ENCODE measurements at places on chromosomes 1 and 21.

GRCh38 chr1:115461526-115461925 lies 123.5 kb upstream of the NGF start:
- DNase-seq, result no peak

- DNase-seq, result no peak
Observed at GRCh38 chr1:221025501-221025900, 146.3 kb downstream of the HLX start.

DNA sequence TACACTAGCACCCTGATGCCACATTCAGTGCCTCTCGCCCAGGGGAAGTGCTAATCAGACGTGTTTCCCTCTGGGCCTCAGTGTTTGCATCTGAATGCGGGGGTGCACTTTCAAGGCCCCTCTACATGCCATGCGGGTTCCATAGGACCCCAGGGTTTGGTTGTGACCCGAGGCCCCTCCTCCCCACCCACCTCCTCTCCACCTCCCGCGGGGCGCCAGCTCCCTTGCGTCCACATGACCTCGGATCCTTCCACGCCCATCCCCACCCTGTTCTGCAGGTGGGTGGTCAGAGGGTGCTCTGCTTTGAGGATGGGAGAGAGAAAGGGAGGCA lies 5.1 kb upstream of the RUNX3 start:
- no peak for DNase-seq

DNA sequence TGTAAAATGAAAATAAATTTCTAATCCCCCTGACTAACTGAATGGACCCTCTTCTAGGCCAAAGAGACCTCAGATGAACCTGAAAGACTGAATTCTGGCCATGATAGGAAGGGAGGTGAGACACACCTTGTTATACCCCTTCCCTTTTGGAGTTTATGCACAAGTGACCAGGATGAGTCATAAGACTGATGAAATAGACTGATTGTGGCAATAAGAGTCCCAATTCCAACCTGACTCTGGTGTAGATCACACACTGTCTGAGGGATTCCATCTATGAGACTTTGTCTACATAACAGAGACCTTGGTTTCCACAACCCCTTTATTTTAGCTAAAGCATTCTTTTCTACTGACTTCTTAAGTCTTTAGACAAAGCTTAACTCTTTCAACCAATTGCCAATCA lies 13.5 kb upstream of the OR2G2 start:
- DNase-seq, result no peak

DNA sequence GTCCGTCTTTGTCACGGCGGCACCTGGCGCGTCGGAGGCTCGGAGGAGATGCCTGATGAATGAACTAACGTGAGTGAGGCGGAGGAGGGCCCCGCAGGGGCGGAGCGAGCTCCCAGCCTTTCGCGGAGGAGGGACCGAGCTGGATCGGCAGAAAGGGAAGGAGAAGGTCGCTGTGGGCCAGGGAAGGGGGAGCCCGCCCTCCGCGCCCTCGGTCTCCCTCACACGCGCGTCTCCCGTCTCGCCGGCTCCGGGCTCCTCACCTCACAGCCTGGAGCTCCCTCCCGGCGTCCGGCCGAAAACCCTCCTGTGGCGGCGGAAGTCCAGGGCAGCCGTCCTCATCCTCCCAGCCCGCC lies 519 bp downstream of the ZNF496 start:
- peak; percentile 35 for DNase-seq

- no peak for DNase-seq
Observed at GRCh38 chr1:116674751-116675150, 7.2 kb upstream of the IGSF3 start.

GRCh38 chr1:213051881-213052202 lies 801 bp downstream of the RPS6KC1 start:
- DNase-seq, result no peak

DNA sequence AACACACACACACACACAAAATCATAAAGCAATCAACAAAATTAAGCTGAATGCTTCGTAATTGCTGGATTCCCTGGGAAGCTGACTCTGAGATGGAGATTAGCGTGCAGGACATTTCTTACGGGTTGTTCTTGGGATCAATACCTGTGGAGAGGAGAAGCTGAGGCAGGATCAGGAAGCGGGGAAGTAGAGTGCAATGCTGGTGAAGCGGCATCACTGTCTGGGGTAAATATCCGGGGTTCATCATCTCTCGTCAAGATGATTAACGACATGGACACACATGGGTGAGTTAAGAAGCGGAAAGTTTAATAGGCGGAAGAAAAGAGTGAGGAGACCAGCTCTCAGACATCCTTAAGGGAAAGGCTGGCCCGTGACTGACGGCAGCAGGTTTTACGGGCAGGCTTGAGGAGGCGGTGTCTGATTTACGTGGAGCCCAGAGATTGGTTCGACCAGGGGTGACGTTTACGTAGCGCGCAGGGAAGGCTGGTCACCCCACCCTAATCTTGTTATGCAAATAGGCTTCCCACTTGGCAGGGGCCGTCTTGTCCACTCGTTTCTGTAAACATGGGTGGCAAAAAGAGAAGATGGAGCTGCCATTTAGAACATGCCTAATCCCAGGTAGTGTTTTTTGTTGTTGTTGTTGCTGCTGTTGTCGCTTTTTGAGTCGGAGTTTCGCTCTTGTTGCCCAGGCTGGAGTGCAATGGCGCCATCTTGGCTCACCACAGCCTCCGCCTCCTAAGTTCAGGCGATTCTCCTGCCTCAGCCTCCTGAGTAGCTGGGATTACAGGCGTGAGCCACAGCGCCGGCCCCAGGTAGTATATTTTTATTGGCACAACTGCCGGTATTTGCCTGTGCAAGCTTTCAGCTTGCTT lies 135.6 kb upstream of the KCNJ15 start:
- DNase-seq, result no peak

- DNase-seq, result peak; percentile 6
Observed at GRCh38 chr1:36542962-36543515, 60.3 kb upstream of the CSF3R start.

GRCh38 chr1:151976858-151977257 lies 16.8 kb downstream of the S100A10 start:
- no peak for DNase-seq

DNA sequence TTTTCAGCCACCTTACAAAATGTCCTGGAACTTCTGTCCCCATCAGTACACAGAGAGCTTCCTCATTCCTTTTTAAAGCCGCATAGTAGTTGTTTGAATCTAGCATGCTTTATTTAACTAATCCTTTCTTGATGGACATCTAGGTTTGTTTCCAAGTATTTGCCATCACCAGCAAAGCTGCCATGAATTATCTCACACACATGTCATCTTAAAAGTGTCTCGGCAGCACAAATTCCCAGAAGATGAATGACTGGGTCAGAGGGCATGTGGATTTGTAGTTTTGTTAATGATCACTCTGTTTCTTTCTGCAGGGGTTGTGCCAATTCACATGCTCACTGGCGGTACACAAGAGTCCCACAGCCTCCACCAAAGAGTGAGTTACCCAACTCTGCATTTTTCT lies 68.3 kb downstream of the CLIC6 start:
- no peak for DNase-seq

DNA sequence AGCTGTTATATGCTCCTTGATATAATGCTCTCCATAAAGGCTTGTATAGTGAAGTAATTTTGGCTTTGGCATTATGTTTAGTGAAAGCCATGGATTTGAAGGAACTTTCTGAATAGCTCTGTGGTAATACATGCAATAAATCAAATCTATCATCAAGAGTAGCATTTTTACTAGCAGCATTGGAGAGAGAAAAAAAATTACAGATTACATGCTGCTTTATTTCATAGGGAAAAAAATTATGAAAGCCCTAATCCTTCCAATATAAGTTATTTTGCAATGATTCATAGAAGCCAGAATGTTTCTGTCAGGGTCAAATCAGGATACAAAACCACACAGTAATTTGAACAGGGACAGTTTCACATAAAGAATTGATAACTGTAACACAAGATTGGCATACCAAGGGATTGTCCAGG lies 250.0 kb downstream of the SPATA17 start:
- DNase-seq, result no peak

Data from NCI-H1694 treated with DMSO at 0.1 percent for 48 hours (cell line).